ENCODE measurements at places on chromosomes 16 and 17.

DNA sequence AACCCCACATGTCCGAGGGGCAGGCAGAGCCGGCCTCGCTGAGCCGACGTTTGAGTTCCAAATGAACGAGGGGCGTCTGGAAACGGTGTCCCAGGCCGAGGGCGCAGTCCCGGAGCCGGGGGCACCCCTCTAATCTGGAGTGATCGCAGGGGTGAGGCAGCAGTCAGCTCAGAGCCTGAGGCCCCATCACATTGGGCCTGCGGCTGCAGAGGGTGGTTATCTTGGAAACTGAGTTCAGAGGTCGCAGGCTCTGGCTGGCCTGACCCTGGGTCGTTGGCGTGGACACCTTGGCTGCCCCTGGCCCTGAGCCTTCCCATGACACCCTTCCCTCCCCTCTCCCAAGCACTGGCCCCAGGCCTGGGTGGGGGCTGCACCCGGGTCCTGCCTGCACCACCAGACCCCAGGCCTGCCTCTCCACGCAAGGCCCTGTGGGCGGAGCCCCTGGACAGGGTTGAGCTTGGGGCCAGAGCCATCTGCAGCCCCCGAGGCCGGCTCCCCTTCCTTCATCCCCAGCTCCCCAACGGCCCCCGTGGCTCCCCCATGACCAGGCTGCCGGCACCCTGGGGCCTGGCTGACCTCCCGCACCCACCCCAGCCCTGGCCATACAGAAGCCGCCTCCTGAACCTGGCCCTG, 45.6 kb downstream of the ZFPM1 start:
- no peak for DNase-seq

GRCh38 chr17:57480438-57481196, 224.3 kb downstream of the MSI2 start:
- DNase-seq, result no peak

DNA sequence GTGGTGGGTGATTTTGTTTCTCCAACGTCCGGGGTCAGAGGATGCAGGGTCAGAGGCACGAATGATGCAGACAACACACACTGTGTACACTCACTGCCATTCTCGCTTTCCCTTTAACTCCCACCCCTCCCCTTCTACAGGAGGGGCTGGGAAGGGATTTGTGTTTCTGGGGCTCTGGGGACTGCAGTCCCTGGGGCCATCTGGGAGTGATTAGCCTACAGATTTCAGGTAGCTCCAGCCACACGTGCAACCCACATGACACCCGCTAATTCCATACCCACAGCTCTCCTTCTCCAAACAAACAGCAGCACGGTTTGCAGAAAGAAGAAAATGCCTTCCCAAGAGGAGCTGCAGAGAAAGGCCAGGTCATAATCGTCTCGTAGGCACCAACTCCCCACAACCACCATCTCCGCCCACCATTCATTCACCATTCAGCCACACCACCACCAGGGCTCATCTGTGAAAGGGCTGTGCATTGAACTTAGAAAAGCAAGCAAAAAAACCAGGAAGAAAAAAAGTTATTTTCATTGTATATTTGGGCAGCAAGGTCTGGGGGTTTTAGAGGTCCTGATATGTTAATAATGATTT, 9.4 kb upstream of the SOX9 start:
- no peak for DNase-seq

DNA sequence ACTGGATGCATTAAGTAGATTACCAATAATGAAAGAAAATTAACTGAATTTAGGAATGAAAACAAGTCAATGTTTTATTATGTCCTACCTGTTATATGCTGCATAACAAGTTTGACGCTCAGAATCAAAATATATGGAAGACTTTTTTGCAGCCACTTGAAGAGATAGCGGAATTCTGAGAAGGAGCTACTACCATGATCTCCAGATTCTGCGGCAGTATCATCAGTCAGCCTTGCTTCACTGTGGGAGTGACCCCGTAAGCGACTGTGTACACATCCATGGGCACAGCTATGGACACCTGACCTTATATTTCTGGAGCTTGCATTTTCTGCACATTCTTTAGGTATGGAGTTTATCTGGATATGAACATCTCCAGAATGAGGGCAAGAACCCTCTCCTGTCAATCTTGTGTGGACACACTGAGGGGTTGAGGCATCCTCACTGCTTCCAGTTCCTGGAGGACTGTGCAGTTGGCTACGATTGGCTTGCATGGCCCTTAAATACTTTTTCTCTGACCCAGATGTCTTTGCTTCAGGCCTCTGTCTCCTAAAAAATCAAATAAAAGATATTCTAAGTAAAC, 1.7 kb downstream of the RNFT1 start:
- no peak for DNase-seq

DNA sequence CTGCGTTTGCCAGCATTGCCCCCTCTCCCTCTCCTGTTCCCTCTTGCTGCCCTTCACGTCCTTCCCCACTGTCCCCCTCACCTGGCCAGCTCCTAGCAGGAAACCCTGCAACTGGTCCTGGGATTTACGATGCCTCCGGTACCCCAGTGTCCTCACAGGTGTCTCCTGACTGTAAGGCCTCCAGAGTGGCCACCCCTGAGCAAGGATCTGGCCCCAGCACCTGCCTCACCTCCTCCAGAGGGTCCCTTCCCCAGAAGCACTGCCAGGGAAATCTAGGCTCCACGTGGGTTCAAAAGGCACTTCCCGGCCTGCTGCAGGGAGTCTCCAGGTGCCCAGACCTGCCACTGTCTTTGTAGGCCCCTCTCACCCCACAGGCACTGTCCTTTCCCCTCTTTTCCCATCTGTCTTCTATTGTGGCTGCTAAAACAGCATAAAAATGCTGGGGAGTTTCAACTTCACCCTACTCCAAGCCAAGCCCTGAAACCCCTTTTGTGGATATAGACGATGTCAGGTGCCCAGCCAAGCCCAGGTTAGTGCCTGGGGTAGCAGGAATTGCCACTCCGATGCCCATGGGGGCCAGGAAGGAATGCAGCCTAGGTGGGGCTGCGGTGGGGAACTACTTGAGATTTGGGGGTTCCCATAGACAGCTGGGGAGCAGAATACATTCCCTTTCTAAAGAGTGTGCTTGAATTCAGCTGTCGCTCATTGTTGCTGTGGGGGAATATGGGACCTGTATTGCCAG, 25.7 kb downstream of the RAB11FIP4 start:
- DNase-seq, result no peak

- no peak for DNase-seq
Measured at GRCh38 chr17:72693956-72694355, 398.5 kb downstream of the SLC39A11 start.

- no peak for DNase-seq
Measured at GRCh38 chr17:17025621-17026020, 16.6 kb upstream of the MPRIP start.

GRCh38 chr16:17724242-17724898, 253.6 kb upstream of the XYLT1 start:
- DNase-seq, result no peak

DNA sequence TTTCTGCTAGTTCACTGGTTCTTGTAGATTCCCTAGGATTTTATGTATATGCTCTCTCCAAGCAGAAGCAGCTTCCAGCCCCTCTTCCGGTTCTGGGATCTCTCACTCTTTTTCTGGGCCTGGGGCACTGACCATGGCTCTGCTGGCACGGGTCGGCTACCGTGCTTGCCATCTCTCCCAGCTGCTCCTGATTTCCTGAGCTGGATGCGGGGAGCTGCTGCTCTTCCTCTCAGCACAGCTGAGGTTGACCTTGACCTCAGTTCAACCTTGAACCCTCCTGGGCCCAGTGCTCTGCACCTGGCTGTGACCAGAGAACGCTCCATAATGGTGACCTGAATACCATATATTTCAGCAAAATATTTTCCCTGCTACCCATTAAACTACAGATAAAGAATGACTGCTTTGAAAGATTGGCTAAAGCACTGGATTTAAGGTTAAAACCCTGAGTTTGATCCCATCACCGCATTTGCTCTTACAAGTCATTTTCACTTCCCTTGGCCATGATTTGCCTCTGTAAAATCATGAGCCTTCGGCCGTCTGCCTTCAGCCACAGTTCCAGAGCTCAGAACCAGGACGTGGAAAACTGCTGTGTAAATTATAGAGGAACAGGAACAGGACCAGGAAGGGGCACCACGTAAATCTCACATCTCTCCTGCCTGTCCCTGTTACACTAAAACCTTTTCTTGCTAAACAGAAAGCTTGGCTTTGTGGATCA, 130.8 kb upstream of the CHMP6 start:
- no peak for DNase-seq

DNA sequence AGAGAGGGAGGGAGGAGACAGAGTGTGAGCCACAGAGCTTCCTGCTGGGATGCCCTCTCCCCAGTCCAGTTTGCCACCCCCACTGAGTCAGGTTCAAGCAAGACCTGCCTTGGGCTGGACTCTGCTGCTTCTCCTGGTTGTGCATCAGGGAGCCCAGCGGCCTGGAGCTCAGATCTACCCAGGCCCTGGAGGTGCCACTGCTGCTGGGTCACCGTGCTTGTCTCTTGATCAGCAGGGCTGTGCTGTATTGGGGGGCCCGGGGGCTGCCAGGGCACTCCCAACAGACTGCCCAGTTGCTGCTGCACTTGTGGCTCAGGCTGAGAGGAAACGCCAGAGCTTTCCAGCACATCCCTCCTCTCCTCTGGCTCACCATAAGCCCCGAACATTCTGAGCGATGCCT, 8.9 kb downstream of the TLE7 start:
- DNase-seq, result no peak

DNA sequence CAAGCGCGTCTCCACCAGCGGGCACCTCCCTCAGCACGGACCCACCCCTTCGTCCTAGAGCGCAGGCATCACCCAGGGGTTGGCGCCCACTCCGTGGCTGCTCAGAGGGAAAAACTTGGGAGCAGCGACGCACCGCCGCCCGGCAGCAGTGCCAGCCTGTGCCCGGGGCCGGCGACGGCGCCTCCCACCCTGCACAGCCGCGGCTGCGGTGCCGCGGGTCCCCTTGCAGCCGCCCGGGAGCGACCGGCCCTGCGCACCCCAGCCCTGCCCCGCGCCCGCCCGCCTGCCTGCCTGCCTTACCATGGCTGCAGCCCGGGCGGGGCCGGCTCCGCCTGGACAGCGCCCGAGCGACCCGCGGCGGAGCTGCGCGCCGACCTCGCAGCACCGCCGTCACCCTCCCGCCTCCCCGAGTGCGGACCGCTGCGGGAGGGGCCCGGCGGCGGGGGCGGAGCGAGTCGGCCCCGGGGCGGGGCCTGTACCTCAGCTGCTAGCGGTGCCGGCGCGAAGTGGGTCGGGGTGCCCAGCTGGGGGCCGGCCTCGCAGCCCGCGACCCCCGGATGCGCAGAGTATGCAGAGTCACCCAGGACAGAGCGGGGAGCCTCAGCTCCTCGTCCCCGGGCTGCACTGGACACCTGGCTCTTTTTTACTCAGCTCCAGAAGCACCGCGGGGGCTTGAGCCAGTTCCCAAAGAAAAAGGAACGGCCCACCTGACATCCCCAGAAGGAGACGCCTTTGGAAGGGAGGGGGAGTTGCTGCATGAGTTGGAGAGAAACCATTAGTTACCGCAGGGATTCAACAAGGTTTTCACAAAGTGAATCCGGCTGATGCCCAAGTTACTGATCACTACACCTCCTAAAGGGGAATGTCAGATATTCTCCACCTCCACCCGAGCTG, 17.5 kb upstream of the MTMR4 start:
- DNase-seq, result no peak

DNA sequence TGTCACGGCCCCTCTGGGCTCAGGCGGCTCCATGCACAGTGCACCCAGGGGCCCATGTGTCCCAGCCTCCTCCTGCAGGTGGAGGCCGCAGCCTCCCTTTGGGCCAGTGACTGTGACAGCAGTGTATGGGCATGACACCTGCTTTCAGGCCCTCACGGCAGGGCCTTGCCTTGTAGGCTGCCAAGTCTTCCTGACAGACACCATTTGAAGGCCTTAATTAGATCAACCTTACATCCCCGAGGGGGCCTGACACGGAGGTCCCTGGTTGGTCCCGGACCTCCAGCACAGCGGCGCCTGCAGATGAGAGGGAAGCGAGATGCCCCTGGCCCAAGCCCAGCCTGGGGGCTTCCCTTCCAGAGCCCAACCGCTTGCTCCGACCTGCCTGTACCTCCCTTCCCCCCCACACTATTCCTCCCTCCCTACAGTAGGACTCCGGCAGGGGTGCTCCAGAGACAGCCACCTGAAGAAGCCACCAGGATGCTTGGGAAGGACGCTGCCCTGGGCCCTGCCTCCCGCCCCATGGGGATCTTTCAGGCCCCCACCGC, 31.9 kb downstream of the BAIAP2 start:
- no peak for DNase-seq

DNA sequence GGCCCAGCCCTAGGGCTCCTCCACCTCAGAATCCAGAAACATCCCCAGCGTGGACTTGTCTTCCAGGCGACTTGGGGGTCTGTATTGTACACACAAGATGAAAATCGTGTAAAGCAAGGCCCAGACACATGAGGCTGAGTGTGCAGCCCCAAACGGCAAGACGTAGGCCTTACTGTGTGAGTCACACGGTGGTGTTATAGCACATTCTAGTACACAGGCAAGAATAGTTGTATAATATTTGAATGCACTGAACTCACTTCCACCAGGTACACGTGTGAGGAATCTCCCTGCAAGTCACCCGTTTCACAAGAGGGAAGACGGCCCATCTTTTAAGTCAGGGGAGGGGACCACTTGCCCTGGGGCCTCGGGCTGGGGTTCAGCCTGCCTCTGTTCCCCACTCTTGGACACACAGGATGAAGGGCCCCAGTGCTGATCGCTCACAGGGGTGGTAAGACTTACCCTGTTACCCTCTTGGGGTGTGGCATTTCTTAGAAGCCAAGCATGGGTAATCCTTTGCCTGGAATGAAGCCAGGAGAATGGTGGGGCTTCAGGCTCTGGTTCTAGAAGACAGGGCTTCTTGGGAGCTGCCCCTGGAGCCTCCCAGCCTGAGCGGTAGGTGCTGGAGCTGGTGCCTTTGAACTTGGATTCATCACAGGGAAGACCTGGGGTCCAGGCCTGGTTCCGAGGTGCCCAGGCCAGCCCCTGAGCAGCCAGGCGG, 71.3 kb downstream of the SREBF1 start:
- no peak for DNase-seq
